GM06990 (cell line): ENCODE measurements at places on chromosomes 5 and 9.

- DNase-seq, result no peak
Measured at GRCh38 chr5:2307631-2308030, 424.9 kb upstream of the IRX4 start.

GRCh38 chr5:119063579-119064379 is 7.1 kb upstream of the DMXL1 start:
- no peak for DNase-seq

GRCh38 chr9:98181746-98182068 is 10.7 kb downstream of the CORO2A start:
- no peak for DNase-seq

DNA sequence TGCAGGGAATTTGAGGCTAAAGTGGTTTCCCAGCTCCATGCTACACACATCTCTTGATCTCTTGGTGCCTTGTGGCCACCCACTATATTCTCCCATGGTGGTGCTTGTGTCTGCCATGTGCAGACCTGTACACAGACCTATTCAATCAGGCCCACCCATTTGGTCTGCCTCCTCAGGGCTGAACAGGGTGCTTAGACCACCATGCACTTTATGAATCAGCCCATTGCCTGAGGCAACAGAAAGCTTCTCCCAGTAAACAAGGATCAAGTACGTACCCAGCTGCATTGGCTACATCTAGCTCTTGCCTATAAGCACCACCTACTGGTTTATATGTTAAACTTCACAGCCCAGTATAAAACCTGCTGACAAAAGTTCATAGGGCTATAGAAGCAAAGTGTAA is 664.3 kb upstream of the EDIL3 start:
- DNase-seq, result no peak

DNA sequence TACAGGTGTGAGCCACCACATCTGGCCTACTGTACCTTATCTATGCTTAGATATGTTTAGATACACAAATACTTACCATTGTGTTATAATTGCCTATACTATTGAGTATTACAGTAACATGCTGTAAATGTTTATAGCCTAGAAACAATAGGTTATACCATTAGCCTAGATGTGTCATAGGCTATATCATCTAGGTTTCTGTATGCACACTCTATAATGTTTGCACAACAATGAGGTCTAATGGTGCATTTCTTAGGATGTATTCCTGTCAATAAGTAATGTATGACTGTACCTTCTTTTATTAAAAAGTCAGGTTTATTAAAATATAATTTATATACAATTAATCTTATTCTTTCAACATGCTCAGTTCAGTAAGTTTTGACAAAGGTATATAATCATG is 683.1 kb downstream of the LRRC70 start:
- no peak for DNase-seq

GRCh38 chr5:54693936-54694657 is 176.5 kb downstream of the SNX18 start:
- DNase-seq, result no peak

DNA sequence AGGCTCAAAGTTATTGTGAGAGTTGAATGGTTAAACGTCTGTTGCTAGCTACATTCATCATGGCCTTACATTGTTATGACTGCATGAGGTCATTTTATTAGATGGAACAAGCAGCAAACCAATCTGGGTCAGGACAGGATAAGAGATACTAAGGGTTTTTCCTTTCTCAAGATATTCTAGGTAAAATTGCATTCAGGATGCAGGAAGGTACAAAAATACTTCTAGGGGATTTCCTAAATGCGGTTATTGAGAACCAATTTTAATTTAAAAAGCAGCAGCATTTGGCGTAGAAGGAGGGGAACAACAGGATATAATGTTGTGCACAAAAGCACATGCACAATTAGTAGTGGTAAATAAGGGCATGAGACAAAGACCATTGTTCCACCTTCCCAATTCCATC is 39.2 kb upstream of the LURAP1L start:
- peak; percentile 38 for DNase-seq

GRCh38 chr9:86667307-86667706 is 280.0 kb downstream of the GAS1 start:
- no peak for DNase-seq

DNA sequence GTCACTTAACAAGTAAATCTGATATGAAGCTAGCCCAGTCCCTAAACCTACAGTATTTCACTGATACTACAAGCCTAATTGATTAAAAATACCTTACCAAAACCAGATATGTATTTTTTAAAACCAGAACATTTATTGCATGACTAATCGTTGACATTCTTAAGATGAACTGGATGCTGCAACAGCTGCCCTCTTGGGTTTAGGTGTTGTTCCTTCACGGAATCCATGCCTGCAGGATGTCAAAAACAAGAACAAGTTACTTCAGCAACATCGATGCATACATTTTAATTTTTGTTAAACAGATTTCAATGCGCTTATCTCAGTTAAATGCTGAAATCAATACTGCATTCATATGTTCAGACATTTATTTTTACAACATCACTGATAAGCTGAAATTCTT is 2.7 kb downstream of the RPL37 start:
- no peak for DNase-seq

DNA sequence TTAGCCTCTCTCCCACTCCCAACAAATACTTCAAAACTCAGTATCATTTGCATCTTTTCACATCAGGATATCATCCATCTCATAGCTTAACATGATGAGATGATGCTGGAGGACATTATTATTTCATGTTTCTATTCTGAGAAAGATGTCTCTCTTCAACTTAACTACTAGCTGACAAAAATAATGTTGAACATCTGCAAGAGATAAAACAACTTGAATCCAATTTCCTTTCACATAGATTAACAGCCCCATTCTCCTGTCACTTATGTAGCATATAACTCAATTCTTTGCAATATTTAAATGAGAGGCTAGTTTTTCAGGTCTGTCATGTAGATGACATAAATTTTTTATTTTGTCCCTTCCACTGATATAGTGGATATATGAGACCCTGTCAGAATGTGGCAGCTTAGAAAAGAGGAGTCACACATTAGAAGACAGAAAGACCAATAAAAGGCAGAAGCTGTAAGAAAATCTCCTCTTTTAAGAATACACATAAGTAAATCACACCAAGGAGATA is 239.2 kb upstream of the KIF2A start:
- no peak for DNase-seq

DNA sequence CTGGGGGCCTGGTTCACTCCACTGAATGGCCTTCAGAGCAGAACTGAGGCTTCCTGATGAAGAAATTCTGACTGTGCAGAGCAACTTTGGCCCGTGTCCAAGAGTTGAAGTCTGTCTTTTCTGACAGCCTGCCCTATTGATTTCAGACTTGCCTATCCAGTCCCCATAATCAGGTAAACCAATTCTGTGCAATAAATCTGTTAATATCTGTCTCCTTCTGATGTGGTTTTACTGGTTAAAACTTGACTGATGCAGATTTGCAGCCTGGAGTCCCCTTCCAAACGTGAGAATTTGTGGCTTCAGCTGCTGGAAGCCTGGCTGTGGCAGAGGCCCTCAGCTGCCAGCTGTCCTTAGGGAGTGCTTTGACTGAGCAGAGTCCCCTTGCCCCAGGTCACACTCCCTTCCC is 283.9 kb upstream of the ANKRD55 start:
- DNase-seq, result no peak

GRCh38 chr9:21672140-21672539 is 130.3 kb upstream of the MTAP start:
- DNase-seq, result no peak

DNA sequence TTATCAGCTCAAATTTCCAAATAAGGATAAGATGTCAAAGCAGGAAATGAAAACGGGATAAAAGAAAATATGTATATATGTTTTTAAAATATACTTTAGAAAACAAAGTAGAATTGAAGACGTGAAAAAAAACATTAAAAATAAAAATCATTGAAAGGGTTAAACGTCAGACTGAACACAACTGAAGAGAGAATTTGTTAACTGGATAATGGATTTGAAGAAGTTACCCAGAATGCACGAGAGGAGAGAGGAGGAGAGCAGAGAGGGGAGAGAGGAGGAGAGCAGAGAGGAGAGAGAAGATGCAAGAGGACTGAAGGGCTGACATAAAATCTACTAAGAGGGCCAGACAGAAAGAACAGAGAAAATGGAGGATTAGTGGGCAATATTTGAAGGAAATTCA is 88.0 kb downstream of the CDKN2A start:
- DNase-seq, result no peak

DNA sequence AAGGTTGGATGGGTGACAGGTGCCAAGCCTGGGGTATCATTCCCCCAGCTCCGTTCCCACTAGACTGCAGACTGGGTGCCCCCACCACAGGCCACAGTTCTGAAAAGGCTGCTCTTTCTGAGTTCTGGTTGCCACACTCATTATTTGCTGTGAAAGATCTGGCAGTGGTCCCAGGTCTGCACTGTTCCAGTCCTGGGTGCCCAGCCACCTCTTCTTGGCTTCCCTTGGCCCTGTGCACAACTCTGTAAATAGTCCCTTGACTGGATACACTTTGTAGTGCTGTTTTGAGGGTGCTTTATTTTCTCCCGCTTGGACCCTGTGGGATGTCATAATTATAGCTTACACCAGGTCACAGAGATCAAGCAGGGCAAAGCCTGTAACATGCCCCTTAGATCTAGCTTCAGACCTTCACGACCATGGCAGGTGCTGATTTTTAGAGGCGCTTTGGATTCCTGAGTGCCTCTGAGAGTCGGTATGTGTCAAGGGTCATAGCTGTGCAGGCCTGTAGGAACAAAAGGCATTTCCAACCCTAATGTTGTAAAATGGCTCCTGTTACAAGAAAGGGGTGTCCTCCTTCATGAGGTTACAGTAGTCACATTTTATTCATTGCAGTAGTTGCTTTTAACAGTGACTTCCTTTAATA is 344.9 kb downstream of the ICE1 start:
- no peak for DNase-seq

GRCh38 chr5:122498163-122498562 is 186.1 kb downstream of the SNCAIP start:
- no peak for DNase-seq

DNA sequence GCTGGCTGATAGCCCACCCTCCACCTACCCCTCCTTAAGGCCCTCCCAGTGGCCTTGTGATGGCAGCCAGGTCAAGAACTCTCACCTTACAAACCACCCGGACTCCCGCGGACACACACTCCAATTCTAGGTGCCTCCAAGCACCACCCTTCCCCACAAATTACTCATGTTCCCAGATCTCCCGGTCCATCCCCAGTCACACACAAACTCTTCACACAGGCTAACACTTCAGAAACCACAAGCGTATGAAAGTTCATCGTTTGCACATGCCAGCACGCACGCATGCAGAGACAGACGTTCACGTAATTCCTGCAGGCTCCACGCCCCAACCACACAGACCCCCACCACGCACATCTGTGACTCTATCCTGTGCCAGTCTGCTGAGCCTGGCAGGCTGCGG is 18.0 kb downstream of the NR5A1 start:
- no peak for DNase-seq

- DNase-seq, result no peak
Measured at GRCh38 chr5:125558466-125558865, 812.0 kb upstream of the ZNF608 start.

- DNase-seq, result no peak
Measured at GRCh38 chr9:98368366-98369065, 113.1 kb upstream of the TBC1D2 start.

- no peak for DNase-seq
Measured at GRCh38 chr5:160390787-160391696, 8.8 kb downstream of the FAM200C start.

DNA sequence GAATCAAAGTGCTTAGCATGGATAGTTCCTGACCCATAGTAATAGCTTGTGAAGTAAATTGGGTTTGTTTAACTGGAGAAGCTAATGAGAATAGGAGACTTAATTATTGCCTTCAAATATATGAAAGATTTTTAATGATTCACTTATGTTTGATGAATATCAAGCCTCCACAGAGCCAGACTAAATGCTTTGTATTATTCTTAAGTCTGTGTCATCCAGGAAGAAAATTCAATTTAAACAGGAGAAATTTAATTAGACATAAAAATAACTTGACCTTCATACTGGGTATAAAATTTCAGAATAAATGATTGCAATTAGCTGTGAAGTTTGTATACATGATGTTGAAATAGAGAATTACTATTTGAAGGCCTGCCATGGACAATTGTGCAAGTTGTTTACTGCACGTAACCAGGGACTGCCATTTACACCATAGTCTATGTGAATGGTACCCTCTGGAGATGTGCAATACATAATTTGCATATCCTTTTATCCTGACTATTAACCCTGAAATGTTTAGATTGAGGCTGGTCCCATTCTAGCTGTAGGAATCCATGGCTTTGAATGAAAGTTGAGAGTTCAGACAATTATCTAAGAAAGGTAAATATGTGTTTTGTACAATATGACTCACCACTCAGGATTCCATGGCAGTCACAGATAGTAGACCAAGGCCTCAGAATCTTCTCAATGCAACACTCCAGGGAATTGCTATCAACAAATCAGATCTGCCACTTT is 133.5 kb upstream of the IL12B start:
- no peak for DNase-seq

DNA sequence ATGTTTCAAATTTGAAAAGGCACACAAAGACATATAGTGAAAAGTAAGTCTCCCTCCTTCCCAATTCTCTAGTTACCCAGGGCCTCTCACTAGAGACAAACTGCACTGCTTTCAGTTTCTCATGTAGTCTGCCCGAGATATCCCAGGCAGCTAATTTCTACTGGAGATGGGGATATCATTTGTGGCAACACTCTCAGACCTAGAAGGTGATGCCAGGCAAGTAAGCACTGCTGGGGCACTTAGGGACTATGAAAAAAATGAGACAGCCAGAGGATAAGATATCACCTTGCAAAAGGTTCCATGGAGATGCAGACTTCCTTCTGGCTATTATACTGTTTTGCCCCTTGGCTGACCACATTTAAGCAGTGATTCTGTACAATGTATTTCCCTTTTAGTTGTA is 12.6 kb downstream of the SIL1 start:
- no peak for DNase-seq

- no peak for DNase-seq
Measured at GRCh38 chr5:77120706-77121105, 33.6 kb upstream of the ZBED3 start.

GRCh38 chr5:41176952-41177351 is 36.4 kb downstream of the C6 start:
- no peak for DNase-seq

DNA sequence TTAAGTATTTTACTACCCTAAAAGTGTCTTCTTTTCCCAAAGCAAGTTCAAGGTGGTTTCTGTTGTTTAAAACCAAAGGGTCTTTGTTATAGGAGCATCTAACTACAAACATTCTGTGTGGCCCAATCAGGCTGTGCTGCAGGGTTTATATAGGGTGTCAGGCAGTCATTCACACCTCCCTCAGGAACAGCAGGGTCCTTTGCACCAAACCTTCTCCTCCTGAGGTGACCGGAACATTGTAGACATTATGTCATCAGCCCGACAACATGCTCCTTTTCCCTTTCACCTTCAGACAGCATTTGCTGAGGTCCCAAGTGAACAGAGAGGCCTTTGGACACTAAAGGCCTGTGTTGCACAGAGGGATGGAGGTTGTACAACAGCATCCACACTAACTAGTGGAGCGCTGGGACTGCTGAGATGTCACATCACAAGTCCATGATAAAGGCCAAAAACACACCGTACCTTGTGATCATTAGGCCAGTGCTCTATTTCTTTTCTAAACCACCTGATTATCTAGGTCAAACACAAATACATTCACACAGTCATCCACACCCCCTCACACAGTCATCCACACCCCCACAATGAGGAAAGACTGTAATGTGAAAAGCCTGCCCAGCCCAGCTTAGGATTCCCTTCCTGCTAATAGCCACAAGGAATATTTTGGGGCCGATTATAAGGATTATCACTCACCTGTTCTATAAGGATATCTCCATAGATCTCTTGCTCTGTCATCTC is 123.8 kb upstream of the VLDLR start:
- no peak for DNase-seq
